ENCODE measurements at places on chromosomes 4 and X.

GRCh38 chr4:149498246-149498645 lies 317.4 kb downstream of the IQCM start:
- DNase-seq = no peak
- no peak overlapping the region for H3K27ac ChIP-seq
- no peaks in the 10 kb centered on the region for H3K4me1 ChIP-seq

GRCh38 chrX:136166221-136166855 lies 19.0 kb downstream of the FHL1 start:
- no peak for DNase-seq
- no peak overlapping the region for H3K27ac ChIP-seq
- no peaks in the 10 kb centered on the region for H3K36me3 ChIP-seq
- H3K27me3 ChIP-seq = peaks cover 25% of the 10 kb centered on the region
- no peak overlapping the region for H3K4me3 ChIP-seq
- no peaks in the 10 kb centered on the region for H3K4me1 ChIP-seq

- H3K4me3 ChIP-seq = no peak overlapping the region
- H3K36me3 ChIP-seq = no peaks in the 10 kb centered on the region
- DNase-seq = no peak
- H3K27me3 ChIP-seq = no peaks in the 10 kb centered on the region
These were observed 241.4 kb upstream of the PGRMC2 start for GRCh38 chr4:128528793-128529553.

DNA sequence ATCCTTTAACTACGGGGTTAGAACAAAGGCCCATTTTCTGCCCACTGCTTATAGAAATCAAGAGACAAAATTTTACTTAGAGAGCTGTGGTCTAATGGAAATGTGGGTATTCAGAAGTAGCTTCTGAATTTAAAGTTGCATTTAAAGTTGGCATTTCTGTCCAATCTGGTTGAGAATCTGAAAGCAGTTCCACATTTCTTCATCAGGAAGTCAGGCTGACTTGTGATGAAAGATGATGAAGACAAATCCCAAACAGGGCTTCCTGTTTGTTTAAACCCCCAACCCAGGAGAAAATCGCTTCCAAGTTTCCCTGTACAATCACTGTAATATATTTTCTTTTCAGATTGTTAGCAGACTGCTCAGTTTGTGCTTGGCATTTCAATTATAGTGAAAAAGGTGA lies 345.3 kb downstream of the SPRY1 start:
- H3K4me1 ChIP-seq = peaks cover 6% of the 10 kb centered on the region
- H3K36me3 ChIP-seq = no peaks in the 10 kb centered on the region
- no peak for DNase-seq
- H3K27ac ChIP-seq = no peak overlapping the region
- H3K27me3 ChIP-seq = peaks cover 8% of the 10 kb centered on the region

DNA sequence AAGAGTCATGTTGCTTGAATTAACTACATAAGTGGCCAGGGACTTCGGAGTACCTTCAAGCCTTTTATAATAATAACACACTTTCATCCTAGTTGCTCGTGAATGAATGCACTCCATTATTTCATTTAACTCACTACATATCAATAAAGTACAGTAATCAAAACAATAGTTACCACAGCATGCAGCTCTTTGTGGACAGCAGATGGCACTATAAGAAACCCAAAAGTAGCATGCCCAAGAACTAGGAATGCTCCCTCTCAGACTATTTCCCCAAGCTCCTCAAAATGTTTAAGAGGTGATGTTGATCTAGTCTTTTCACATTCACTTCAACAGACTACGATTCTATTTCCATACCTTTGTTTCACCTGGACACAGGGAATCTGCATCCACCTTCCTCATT lies 500.8 kb upstream of the DIAPH2 start:
- H3K36me3 ChIP-seq = no peaks in the 10 kb centered on the region
- no peak overlapping the region for H3K4me3 ChIP-seq
- no peaks in the 10 kb centered on the region for H3K4me1 ChIP-seq
- peaks cover 11% of the 10 kb centered on the region for H3K27me3 ChIP-seq

- DNase-seq = no peak
- H3K4me3 ChIP-seq = no peak overlapping the region
- peaks cover 27% of the 10 kb centered on the region for H3K27me3 ChIP-seq
- H3K4me1 ChIP-seq = no peaks in the 10 kb centered on the region
- H3K27ac ChIP-seq = no peak overlapping the region
These were observed 163.2 kb downstream of the HS6ST2 start for GRCh38 chrX:132795181-132795580.

GRCh38 chrX:108702530-108702929 lies 33.8 kb downstream of the IRS4 start:
- no peak for DNase-seq
- no peak overlapping the region for H3K4me3 ChIP-seq
- no peaks in the 10 kb centered on the region for H3K36me3 ChIP-seq

- H3K27ac ChIP-seq = peak overlapping the region; percentile 21
- no peak overlapping the region for H3K4me3 ChIP-seq
- H3K27me3 ChIP-seq = no peaks in the 10 kb centered on the region
- no peaks in the 10 kb centered on the region for H3K4me1 ChIP-seq
- no peaks in the 10 kb centered on the region for H3K36me3 ChIP-seq
These were observed 21.4 kb upstream of the SCRG1 start for GRCh38 chr4:173420324-173420752.

GRCh38 chrX:147183161-147183560 lies 368.6 kb upstream of the CXorf51A start:
- H3K27me3 ChIP-seq = no peaks in the 10 kb centered on the region
- H3K36me3 ChIP-seq = no peaks in the 10 kb centered on the region
- no peak for DNase-seq
- H3K4me1 ChIP-seq = no peaks in the 10 kb centered on the region
- no peak overlapping the region for H3K27ac ChIP-seq

- H3K36me3 ChIP-seq = peaks cover 4% of the 10 kb centered on the region
- peaks cover 6% of the 10 kb centered on the region for H3K4me1 ChIP-seq
- no peak overlapping the region for H3K4me3 ChIP-seq
- H3K27me3 ChIP-seq = peaks cover 51% of the 10 kb centered on the region
- DNase-seq = no peak
- no peak overlapping the region for H3K27ac ChIP-seq
These were observed 61.9 kb upstream of the TCEAL2 start for GRCh38 chrX:102063445-102064074.

DNA sequence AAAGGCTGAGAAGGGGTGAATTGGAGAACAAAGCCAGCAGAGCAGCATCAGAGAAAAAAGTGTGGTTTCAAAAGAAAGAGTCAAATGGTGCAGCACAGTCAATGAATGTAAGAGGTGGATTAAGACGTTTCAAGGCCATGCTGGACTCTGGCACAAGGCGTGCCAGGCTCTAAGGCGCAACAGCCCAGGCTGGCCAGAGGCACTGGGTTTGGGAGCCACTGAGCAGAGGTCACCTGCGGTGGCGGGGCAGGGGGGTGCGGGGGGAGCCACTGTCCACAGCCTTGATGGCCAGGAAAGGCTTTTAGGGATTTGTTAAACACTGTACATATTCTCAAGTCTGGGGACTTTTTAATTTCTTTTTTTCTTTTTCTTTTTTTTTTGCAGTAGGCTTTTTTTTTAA lies 222.5 kb upstream of the FAT1 start:
- no peaks in the 10 kb centered on the region for H3K36me3 ChIP-seq
- no peaks in the 10 kb centered on the region for H3K27me3 ChIP-seq
- no peak for DNase-seq
- no peaks in the 10 kb centered on the region for H3K4me1 ChIP-seq
- no peak overlapping the region for H3K27ac ChIP-seq
- H3K4me3 ChIP-seq = no peak overlapping the region

DNA sequence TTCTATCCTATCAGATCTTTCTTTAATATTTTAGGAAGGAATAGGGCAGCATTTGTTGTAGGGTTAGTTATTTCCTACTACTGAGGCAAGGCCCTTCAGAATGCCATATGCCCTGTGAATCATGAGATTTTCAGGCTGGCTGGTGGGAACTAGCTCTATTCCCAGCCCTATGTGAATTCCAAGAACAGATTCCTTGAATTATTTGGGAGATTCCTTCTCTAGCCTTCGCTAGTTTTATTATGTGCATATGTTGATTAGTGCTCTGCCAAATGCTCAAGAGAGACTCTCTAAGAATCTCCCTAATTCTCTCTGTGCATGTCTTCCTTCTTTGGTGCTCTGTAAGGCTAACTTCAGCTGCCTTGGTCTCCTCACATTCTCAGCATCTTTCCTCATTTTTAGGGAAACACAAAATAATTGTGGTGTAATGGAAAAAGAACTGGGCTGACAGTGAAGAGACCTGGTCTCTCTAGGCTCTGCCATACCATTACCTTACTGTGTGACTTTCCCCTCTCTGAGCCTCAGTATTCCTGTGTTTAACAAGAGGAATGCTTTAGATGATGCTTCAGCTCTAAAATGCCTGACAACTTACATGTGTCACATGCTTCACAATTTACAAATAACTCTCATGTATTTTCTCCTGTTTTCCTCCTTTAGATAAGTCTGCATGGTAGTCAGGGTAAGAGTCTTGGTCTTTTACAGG lies 79.7 kb downstream of the VMA21 start:
- DNase-seq = no peak
- H3K4me3 ChIP-seq = no peak overlapping the region
- no peaks in the 10 kb centered on the region for H3K4me1 ChIP-seq
- no peak overlapping the region for H3K27ac ChIP-seq
- H3K36me3 ChIP-seq = peaks cover 1% of the 10 kb centered on the region

- no peaks in the 10 kb centered on the region for H3K36me3 ChIP-seq
- no peaks in the 10 kb centered on the region for H3K27me3 ChIP-seq
- H3K4me1 ChIP-seq = no peaks in the 10 kb centered on the region
- no peak overlapping the region for H3K4me3 ChIP-seq
These were observed 440.9 kb downstream of the NKX6-1 start for GRCh38 chr4:84058201-84058600.

- no peak overlapping the region for H3K27ac ChIP-seq
- DNase-seq = no peak
These were observed 537.0 kb upstream of the DIAPH2 start for GRCh38 chrX:96147681-96148080.
